Renal cortical epithelial cell (primary cell): ENCODE measurements at places on chromosomes 1 and 21.

- DNase-seq, result no peak
These were observed 15.3 kb upstream of the NLRP3 start for GRCh38 chr1:247400685-247401084.

- no peak for DNase-seq
These were observed 117.0 kb downstream of the GLUL start for GRCh38 chr1:182274618-182275017.

- no peak for DNase-seq
These were observed 276.9 kb downstream of the TM2D1 start for GRCh38 chr1:61447968-61448430.

DNA sequence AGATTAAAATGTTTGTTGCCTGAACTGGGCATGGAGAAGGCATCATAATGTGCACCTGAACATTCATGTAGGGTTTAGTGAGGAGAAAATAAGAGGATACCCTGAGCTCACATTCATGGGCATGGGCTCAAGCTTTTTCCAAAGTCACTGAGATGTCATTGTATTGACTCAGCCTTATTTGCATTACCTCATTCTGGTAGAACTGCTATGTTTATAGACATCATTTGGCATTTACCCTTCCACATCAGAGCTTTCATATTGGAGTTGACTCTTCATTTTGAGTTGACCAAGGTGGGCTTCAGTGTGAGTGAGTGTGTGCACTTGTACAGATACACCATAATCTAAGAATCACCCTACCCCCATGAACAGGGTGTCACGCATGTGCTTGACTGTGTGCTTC lies 143.2 kb downstream of the PBX1 start:
- peak; percentile 35 for DNase-seq

GRCh38 chr1:203913073-203913521 lies 51.7 kb downstream of the SNRPE start:
- DNase-seq, result no peak

DNA sequence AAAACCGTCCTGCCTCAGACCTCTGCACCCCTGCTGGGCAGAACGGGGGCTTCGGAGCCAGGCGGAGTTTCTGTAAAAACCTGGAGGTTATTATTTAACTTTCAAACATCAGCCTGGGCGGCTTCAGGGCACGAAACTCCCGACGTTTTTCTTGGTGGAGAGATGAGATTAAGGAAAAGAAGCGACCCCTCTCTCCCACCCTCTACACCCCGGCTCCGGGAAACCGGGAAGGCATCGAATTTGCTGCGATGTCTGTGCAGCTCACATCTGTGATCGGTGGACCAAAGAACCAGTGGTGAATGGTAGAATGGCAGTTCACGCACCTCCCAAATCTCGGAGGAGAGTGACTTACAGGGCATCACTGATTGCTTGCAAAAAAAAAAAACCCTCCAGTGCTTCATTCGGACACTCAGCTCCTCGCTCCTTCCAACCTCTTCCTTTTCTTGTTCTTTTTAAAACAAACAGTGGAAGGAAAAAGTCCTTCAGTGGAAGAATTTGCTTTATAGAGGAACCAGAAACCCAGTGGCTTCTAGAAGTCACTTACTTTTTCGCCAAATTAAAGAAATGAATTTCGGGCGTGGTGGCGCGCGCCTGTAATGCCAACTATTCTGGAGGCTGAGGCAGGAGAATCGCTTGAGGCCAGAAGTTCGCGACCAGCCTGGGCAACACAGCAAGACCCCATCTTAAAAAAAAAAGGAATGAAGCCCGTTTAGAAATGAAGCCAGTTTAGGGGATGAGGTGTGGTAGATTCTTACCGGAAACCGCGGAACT lies 884 bp downstream of the PHACTR4 start:
- DNase-seq, result peak; percentile 39

GRCh38 chr1:33341190-33341589 lies 20.3 kb upstream of the A3GALT2 start:
- peak; percentile 59 for DNase-seq

DNA sequence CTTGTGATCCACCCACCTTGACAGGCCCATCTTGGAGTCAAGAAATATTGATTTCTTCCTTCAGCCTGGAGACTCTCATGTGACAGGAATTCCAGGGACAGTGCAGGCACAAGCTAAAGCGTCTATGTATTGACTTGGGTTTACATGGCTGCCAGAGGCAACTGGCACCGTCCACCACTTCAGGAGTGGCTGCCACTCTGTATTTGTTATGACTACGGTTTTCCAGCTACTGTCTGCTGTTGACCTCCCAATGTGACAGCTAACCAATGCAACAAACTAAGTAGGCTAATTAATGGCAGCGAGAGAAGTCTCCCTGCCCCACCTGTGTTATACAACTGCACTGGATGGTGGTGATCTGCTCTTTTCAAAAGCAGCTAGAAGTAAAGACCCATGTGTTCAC lies 56.9 kb downstream of the CD58 start:
- no peak for DNase-seq

- no peak for DNase-seq
These were observed 127.5 kb upstream of the EDN2 start for GRCh38 chr1:41611932-41612450.
